Stimulated activated CD4-positive, alpha-beta T cell treated with anti-CD3 and anti-CD28 coated beads, TNF-alpha, amount 100 ng/mL, for 1 hour (primary cell): ENCODE measurements at places on chromosomes 2 and 18.

DNA sequence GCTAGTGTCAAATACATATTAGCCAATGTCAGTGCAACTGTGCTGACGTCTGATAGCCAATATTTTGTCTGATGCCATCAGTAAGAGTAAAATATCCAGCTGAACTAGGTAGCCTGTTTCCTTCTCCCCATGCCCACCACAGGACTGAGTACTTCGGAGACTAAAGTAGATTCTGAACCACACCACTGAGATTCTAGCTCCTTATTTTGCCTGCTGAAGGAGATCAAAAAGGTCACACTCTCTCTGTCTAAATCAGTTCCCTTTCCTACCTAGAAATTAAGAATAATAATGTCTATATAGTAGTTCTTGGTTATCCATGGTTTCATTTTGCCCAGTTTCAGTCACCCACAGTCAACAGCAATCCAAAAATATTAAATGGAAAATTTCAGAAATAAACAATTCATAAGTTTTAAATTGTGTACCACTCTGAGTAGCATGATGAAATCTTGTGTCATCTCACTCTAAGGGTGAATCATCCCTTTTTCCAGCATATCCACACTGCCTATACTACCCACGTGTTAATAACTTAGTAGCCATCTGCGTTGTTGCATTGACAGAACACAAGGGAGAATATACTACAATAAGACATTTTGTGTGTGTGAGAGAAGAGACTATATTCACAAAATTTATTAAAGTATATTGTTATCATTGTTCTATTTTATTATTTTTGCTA lies 1043.3 kb upstream of the PIK3C3 start:
- DNase-seq, result no peak

GRCh38 chr2:72036173-72036545 lies 111.5 kb downstream of the CYP26B1 start:
- no peak for DNase-seq

GRCh38 chr2:231932711-231932970 lies 6.4 kb upstream of the NPPC start:
- no peak for DNase-seq

DNA sequence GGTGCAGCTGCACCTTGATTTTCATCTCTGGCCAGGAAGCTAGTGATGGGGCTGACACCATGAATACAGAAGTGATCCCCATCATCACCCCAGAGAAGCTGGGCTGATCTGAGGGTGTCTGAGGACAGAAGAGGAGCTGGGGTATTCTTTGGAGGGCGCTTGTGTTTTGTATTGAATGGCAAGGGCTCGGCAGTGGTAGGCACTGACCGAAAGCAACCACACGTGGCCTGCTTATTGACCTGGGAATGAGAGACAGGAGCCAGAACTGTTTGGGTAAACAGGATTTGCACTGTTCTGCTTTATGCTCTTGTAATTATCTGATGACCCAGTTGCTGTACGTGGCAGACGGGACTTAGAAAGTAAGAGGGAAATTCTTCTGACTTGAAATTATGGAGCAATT lies 62.6 kb upstream of the RPL31 start:
- DNase-seq, result no peak

- DNase-seq, result no peak
Observed at GRCh38 chr2:195494451-195494850, 162.6 kb upstream of the SLC39A10 start.

DNA sequence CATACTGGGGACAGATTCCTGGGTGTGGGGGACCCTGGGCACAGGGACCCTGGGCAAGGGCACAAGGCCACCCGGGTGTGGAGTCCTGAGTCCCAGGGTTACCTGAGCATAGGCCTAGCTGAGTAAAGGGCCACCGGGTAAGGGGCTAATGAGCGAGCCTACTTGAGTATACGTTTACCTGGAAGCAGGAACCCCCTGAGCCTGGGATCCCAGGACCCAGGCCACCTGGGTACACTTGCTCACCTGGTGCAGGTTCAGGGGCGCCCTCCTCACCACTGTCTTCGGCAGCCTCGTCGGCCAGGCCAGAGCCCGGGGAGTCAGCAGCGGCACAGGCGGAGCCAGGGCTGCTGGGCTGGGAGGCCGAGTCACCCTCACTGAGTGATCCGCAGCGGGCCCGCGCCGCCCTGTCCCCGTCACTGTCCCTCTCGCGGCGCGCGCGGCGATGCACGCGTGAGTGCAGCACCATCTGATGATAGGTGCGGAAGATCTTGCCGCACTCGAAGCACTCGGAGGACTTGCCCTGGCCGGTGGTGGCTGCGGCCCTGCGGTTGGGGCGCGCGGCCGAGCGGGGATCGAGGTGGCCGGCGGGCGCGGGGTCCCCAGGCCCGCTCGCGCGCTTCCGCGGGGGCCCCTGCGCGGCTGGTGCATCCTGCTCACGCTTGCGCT lies 53.9 kb downstream of the ZNF516 start:
- DNase-seq, result no peak

DNA sequence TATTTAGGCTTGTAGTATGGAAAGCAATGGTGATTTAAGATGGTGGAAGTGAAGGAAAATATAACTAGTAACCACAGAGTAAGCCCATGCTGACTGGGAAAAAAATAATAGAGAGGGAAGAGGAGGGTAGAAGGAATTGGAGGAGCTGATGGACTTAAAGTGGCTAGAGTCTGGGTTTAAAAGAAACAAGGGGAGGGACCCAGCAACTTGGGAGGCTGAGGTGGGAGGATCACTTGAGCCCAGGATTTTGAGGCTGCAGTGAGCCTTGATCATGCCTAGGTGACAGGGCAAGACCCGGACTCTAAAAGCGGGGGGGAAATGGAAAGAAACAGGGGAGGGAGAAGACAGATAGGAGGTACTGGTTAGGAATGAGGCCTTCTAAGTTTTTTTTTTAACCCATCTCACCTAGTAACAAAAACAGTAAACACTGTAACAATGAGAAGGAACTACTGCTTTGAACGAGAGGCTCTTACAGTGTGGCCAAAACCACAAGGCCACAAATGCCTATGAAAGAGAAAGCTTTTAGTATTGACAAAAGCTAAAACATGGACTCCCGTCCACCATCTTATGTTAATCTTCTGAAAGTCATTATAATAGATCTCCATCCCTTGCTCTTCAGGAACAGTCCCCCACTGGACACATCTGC lies 26.6 kb downstream of the METTL8 start:
- no peak for DNase-seq

DNA sequence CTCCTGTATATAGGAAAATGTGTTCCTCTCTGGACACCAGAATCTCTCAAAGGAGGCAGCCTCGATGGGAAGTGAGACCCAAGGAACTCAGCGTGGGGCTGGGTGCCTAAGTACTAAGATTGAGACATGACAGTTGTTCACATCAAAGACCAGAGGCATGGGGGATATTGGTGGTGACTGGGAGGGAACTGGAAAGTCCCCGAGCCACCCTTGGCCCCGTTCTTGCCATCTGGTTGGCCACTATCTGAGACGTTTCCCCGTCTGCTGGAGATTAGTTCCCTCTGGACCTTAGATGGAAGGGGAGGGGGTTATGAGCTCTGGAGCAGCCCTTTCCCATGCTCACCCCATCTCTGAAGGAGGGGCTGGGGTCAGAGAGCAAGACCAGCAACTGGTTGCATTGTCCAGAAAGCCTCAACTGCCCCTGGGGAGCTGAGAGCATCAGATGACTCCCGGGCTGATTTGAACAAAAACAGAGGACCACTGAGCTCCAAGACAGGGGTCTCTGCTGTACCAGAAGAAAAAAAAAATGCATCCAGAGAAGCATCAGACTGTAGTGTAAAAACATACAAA lies 11.8 kb downstream of the FBLN7 start:
- DNase-seq, result no peak

DNA sequence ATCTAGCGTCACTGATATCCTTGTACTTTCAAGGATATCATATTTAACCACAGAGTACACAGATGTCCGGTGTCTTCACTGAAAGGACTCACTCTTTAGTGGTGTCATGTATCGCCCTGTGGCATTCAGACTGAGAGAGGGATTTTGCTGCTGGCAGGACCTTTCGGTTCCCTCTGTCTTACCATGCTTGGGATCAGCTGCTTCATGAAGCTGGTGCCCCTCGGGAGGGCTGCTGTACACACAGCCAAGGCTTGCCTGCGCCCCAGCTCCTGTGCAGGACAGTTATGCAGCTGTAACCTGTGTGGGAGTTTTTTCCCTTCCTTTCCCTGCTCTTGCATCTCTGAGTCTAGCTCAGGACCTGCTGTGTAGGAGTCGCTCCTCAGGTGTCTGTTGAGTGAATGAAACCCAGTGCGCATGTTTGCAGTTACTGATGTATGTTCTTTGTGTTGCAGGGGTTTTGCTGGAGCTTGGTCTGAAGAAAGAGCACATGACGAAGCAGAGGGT lies 64.4 kb downstream of the GREB1 start:
- no peak for DNase-seq

GRCh38 chr2:173159791-173160463 lies 84.3 kb downstream of the MAP3K20 start:
- DNase-seq, result no peak

- no peak for DNase-seq
Observed at GRCh38 chr2:174335988-174336500, 1.3 kb downstream of the SP9 start.

GRCh38 chr2:10525573-10526265 lies 77.6 kb upstream of the ODC1 start:
- DNase-seq, result no peak

GRCh38 chr18:31489311-31489710 lies 8.7 kb upstream of the DSG2 start:
- no peak for DNase-seq

GRCh38 chr2:233528182-233528581 lies 38.4 kb downstream of the USP40 start:
- DNase-seq, result no peak

DNA sequence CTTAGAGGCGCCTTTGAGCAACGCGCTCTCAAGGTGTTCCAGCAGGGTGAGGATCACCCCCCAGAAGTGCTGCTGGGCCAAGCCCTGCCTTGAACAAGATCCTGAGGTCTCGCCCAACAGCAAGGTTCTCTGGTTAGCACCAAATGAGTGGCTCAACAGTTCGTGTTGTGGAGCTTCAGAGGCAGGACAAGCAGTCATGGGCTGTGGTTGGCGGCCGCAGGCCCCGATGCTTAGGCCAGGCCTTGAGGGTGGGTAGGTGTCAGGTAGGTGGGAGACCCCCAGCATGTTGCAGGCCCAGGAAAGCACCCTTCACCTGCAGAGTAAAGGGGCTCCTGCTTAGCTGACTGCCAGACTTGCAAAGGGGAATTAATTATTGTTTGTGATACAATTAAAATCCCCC lies 70.2 kb upstream of the FOSL2 start:
- DNase-seq, result no peak

GRCh38 chr18:8536231-8536630 lies 73.0 kb upstream of the RAB12 start:
- DNase-seq, result no peak

- DNase-seq, result no peak
Observed at GRCh38 chr18:24482821-24483220, 22.4 kb downstream of the HRH4 start.

- no peak for DNase-seq
Observed at GRCh38 chr2:152925547-152926448, 207.4 kb downstream of the ARL6IP6 start.

GRCh38 chr2:175840256-175840655 lies 161.8 kb downstream of the LNPK start:
- DNase-seq, result no peak

DNA sequence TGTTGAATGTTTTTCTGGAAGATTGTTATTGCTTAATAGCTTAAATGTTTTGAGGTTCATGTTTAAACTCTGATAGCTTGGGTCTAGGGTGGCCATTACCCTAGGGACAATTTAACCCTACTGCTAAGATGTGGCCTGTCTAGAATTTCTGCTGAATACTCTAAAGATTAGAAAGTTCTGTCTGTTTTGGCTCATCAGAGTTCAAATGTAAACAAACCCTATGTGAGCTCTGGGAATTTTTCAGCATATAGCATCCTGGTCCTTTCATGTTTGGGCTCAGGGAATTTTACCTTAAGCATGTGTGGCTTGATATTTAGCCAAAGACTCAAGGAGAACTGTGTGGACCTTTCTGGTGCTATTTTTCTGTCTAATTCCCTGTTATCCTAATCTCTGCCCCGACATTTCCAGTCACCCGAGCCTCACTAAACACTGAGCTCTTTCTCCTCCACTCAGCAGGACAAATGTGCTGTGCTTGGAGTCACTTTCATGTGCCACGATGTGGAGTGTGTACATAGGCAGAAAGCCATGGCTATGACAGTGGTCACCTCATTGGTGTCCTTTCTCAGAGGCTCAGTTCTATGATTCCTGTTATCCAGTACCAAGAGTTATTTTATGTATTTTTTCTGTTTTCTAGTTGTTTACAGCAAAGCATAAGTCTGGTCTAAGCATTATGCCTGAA lies 492.5 kb upstream of the SPHKAP start:
- DNase-seq, result no peak

DNA sequence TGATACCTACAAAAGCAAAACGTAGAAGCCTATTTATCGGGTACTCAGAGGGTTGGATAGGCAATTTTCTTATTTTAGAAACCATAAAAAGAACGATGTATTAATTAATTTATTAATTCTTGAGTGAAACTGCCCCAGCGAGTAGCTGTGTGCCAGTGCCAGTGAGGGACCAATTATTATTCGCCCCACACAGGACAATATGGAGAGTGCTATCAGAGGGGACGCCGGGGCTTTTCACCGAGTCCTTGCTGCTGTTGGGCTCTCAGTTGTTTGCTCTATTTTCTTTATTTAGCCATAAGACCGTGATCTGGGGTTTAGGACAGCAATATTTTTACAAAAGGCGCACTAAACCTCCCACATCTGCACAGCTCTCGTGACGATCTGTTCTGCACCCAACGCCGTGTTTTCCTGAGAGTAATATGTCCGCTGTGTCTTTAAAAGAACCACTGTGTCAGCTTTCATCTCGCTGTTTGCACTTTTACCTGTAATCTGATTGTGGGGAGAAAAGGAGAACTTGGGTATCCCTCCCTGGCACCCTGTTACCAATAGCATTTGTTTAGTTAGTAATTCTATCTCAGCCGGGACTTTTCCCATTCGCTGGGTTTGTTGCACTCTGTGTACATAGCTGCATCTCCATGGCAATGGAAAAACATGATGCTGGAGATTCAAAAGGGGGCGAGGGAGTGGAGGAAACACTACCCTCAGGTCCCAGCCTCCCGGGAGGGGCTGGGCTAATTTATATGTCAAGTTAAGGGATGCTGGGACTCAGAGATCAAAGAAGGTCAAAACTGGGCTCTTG lies 30.1 kb upstream of the ZNF516 start:
- DNase-seq, result no peak

GRCh38 chr18:25451077-25451658 lies 99.2 kb upstream of the ZNF521 start:
- DNase-seq, result no peak
